ENCODE measurements at places on chromosomes 13 and 19. TPM values are rescaled to one million over a fixed set of nuclear protein-coding genes. Genes with fewer than 3 reads are reported as not detected.

- ATAC-seq: peak; percentile 73
Measured at GRCh38 chr19:41323430-41324125, 13.6 kb downstream of the CCDC97 start.

- peak; percentile 44 for ATAC-seq
Measured at GRCh38 chr19:11578258-11579142, 1.1 kb upstream of the ACP5 start.

- no peak for ATAC-seq
Measured at GRCh38 chr13:103895835-103896531, 829.8 kb upstream of the SLC10A2 start.

DNA sequence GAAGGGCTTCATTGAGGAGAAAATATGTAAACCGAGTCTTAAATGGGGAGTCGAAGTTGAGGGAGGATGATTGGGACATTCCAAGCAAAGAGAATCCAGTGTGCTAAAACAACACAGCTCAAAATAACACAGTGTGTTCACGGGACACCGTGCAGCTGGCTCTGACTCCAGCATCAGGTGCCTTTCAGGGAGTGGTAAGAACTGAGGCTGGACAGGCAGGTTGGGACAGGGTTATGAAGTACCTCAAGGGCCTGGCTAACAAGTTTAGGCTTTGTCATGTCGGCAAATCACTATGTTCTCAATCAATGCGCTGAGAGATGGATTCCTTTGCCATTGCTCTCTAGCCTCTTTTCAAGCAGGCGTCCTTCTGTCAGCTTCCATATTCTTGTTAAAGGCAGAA, 27.5 kb upstream of the WDFY2 start:
- ATAC-seq: no peak

- no peak for ATAC-seq
Measured at GRCh38 chr19:17105556-17105955, 30.0 kb downstream of the MYO9B start.

DNA sequence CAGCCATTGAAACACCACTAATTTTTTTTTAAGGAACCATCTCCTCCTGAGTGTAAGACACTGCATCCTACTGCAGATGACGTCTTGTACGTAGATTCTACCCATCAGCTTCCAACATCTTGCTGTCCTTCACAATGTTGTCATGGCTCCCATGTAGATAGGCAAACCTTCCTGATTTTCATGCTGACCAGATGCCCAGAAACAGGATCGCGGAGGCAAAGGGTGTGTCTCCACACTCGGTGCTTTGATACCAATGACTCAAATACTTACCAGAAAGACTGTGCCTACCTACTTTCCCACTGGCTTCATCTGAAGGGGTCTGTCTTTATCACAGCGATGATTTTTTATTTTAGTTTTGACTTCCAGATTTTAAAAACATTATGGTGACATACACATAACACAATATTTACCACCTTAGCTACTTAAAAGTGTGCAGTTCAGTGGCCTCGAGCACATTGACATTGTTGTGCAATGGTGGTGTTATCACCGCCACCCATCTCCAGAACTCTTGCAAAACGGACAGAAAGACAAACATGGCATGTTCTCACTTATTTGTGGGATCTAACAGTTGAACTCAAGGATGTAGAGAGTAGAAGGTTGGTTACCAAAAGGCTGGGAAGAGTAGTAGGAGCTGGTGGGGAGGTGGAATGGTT, 94.0 kb upstream of the PEG3 start:
- no peak for ATAC-seq

DNA sequence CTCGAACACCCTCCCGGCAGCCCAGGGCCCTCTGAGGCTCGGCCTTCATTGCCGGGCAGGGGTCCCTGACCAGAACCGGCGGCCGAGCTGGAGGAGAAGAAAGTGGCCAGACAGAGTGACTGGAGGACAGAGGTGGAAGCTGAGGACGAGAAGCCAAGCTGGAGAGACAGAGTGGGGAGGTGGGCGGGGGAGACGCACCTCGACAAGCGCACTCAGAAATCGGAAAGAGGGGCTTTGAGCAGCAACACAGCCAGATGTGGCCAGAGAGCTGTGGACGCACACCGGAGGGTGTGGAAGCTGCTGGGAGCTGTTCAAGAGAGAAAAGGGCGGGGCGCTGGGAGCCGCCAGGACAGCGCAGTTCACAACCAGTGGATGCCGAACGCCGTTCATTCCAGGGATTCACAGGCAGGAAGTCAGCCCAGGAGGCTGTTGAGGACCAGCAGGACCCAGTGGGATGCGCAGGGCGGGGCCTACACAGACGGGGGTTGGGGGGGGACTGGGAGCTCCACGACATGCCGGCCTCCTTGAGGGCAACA, 28.2 kb upstream of the C13orf46 start:
- ATAC-seq: peak; percentile 44

DNA sequence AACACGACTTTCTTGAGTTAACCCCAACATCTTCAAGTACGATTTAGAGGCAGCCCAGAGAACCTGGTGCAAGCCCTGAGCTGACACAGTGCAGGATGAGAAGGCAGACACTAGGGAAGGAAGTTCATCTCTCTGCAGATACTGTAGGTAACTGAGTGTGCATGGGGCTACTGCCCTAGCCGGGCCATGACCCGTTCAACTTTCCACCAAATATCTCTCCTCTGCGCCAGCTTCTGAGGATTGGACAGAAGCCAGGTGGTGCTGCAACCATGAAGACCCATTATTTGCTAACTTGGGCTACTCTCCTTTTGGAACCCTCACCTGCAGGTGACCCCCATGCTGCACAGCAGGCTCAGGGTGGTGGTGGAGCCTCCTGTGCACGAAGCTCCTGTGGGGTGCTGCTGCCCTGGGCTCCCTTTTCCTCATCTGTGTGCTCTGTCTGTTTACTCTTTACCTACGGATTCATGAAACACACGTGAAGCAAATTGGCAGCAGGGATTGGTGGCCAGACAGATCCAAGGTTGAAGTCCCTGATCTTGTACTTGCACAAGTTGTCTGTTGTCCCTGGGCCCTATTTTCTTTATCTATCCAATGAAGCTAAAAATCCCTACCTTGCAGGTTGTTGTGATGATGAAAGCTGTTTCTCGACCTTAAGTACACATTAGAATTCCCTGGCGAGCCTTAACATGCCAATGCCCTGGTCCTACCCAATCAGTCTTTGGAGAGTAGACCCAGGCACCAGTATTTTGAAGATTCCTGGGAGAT, 227.8 kb downstream of the LACC1 start:
- no peak for ATAC-seq

DNA sequence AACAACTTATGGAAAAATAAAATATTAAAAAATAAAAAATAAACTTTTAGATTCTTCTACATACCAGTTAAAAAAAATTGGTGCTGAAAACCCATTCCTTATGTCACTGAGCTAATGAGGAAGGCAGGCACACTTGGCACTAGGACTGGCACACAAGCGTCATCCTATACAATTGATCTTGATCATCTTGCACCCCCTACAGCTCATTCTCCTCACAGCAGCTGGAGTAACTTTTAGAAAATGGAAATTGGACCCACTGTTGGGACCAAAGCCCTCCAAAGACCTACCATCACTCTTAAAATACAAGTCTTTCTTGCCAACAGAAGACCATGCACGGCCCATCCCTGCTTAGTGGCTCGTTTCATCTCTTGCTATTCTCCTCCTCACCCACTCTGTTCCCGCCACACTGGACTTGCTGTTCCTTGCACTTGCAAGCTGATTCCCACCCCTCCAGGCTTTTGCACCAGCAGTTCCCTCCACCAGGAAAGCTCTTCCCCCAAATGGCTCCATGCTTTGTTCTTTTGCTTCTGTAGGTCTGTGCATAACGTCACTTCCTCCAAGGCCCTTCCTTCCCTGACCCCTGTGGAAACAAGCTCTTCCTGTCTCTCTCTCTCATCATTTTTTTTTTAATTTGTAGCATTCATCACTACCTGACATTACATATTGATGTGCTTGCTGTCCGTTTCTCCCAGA, 11.6 kb downstream of the CTU1 start:
- no peak for ATAC-seq

- no peak for ATAC-seq
Measured at GRCh38 chr19:11483366-11484111, 2.7 kb upstream of the ELAVL3 start.

DNA sequence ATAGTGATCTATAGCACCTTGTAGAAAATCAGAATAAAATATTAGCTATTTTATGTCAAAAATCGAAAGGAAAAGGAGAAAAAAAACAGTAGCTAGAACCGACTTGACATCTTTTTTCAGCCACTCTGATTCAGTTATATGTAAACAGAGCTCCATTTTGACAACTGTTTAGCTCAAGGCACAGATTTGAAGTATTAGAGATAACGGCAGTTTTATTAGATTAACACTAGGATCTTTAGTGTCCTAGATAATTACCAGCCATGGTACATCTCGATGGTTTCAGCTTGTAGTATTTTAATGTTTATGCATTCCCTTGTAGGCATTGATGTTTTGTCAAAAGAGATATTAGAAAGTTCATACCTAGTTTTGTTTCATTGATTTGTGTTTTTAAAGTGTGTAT, 67.3 kb downstream of the PCDH17 start:
- no peak for ATAC-seq

DNA sequence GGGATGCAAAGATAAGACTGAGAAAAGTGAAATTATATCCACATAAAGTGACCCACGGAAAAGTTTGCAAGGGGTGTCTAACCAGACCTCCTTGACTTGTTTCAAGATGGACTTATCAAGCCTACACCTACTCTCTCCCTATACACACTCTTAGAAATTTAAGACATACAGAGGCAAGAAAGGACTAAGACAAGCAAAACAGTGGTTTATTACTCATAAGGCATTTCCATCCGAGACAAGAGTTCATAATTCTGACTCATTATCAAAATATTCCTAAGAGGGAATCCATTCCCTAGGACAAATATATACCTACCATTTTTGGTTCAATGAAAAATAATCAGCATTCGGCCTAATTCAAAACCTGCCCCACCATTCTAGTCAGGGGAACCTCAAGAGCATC, 232.6 kb upstream of the GPC6 start:
- ATAC-seq: no peak

- no peak for ATAC-seq
Measured at GRCh38 chr13:81458170-81458569, 1117.2 kb upstream of the SPRY2 start.

DNA sequence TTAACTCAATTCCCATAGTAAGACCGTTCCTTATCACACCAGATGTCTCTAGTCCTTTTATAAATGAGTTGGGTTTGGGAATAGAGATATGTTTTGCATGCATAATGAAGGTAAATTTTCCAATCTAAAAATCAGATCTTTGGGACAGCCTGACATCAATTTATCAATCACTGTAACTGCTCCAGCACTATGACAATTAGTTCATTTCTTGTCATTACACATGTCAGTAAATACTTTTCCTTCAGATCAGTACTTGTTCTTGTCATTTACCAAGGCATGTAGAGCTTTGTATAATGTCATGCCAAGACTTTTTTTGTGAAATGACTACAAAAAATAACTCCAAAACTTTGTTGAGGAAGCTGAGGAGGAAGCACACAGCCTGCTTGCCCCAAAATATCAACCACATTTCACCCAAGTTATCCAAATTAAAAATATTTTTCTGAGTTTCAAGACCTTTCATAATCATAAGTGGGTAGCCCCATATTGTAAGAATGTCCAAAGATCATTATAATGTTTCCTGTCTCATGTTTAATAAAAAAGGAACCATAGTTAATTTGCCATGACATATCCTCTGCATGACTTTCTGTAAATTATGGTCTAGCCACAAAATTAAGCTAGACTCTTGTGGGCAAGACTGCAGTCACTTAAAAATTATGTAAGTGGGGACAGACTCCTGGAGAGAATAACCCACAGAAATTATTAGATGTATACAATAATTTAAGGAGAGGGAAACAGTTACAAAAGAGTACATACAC, 586.8 kb downstream of the TBC1D4 start:
- ATAC-seq: no peak

DNA sequence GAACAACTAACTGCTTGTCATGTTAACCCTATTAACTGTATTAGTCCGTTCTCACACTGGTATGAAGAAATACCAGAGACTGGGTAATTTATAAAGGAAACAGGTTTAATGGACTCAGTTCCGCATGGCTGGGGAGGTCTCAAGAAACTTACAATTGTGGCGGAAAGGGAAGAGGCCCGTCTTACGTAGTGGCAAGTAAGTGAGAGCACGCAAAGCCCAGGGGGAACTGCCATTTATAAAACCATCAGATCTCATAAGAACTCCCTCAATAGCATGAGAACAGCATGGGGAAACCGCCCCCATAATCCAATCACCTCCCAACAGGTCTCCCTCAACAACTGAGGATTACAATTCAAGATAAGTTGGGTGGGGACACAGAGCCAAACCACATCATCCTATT, 34.7 kb downstream of the PHF11 start:
- no peak for ATAC-seq

DNA sequence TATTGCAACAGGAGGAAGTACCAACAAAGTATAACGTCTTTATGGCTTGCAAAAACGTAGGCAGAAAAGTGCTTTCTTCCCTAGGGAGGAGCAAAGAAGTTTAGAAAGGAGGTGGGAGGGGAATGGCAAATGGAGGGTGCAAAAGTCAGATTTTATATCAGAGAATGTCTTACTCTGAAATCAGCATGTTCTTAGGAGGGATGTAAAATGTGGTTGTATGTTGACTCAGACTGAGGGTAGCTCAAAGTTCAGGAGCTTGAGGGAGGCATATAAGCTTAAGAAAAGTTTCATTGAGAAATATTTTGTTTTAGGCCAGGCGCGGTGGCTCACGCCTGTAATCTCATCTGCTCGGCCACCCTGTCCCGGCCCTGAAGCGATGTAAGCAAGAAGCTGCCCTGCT, 1.7 kb downstream of the ZNF90 start:
- no peak for ATAC-seq

GRCh38 chr19:38617283-38617763, 430 bp downstream of the MAP4K1 start:
- no peak for ATAC-seq

DNA sequence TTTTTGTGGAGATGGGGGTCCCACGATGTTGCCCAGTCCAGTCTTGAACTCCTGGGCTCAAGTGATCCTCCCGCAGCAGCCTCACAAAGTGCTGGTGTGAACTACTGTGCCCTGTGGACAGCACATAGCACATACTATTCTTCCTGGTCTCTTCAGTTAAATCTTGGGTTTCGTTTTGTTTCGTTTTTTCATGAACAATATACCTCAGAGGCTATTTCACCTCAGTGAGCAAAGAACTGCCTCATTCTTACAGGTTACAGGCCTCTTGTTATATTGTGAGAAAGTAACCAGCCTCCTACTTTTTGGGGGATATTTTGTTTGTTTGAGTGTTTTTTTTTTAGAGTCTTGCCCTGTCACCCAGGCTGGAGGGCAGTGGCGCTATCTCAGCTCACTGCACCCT, 1.3 kb upstream of the C3 start:
- no peak for ATAC-seq

GRCh38 chr19:22595918-22596341, 38.2 kb upstream of the ZNF492 start:
- ATAC-seq: peak; percentile 75

DNA sequence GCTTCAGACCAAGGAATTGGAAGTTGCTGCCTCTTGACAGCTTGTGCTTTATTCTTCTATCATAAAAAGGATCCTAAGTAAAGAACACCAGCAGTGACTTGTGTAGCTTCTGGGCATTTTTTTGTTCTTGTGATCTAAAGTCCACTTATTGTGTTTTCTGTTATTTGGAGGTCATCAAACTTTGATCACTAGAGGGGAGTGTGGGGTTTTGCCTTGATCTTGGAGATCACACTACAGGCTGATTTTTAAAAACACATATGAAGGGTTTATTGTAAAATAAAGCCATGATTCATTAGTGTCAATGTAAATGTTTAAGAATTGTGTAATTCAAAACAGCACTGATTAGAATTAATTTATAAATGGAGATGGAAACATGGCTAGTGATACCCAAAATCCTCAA, 328.7 kb upstream of the EDNRB start:
- ATAC-seq: no peak

Gene LHB
- not detected for total RNA-seq

Gene ATXN8OS
- not detected for total RNA-seq

Gene BRSK1
- 19.8 TPM for total RNA-seq
